ENCODE measurements at places on chromosomes 1 and 21. TPM values are rescaled to one million over a fixed set of nuclear protein-coding genes. Genes with fewer than 3 reads are reported as not detected.

Gene GSTM2
- 21.6 TPM for total RNA-seq

Gene NR1I3
- not detected for total RNA-seq

Gene KCNE2
- total RNA-seq, result not detected

Gene DCST2
- total RNA-seq, result 0.06 TPM

Gene UTS2
- not detected for total RNA-seq

Gene SLC1A7
- 0.12 TPM for total RNA-seq

Gene MEGF6
- total RNA-seq, result 1.2 TPM

Gene FAM177B
- total RNA-seq, result not detected
